ENCODE measurements at places on chromosomes 13 and 19.

- DNase-seq, result no peak
These were observed 8.9 kb downstream of the ZNF546 start for GRCh38 chr19:40005691-40006272.

DNA sequence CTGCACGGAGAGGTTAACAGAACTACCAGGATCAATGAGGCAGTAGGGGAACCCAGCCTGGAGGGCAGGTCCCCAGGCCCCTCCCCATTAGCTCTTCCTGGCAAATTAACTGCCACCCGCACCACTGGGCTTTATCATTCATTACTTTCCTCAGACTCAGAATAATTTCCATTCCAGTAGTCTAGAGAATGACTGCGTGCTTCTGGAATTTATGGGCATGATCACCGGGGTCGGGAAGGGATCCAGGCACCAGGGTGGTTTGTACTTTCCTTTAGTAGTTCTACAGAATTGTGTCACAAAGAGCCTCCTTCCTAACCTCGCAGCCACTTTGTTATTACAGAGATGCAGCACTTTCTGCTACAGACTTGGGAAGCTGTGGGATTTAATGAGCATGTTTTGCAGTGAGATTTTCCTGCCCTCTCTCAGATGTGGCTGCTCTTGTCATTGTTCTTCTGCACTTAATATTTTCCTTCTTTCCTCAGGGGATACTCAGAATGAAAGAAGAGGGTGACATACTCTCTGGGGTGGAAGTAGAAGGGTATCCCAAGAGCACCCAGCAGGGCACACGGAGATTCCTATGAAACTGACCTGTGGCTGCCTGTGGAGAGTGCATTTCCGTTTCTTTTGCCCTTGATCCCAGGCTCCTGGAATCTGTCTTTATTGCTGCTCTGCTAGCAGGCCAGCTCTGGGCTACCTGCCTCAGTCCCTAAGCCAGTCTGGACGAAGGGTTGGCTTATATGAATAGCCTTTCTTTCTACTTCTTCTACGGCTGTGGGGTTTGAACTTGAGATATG, 285.0 kb upstream of the SLC10A2 start:
- DNase-seq, result peak; percentile 86

- DNase-seq, result no peak
These were observed 808 bp downstream of the SLITRK5 start for GRCh38 chr13:87671753-87672605.

DNA sequence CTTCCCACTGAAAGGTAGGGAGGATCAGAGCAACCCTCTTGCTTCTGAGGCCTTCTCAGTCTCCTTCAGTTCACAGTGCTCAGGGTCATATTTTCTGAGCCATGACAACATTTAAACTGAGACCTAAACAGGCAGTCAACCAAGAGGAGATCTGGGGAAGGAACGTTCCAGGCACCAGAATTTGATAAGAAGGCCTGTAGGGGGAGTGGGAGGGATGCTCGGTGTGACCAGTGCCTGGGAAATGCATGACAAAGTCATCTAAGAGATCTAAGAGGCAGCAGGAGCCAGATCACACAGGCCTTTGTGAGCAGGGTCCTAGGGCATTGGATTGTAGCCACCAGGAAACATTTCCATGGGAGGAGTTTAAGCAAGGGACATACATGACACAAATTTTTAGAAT, 71.6 kb downstream of the SHISA2 start:
- peak; percentile 31 for DNase-seq

GRCh38 chr13:41668130-41668757, 210.9 kb downstream of the RGCC start:
- peak; percentile 90 for DNase-seq

- no peak for DNase-seq
These were observed 23.7 kb upstream of the GPR18 start for GRCh38 chr13:99281811-99282263.

GRCh38 chr13:98285317-98285716, 108.2 kb upstream of the RNF113B start:
- DNase-seq, result peak; percentile 53

- peak; percentile 55 for DNase-seq
These were observed 392.5 kb downstream of the DIAPH3 start for GRCh38 chr13:59771272-59771671.

DNA sequence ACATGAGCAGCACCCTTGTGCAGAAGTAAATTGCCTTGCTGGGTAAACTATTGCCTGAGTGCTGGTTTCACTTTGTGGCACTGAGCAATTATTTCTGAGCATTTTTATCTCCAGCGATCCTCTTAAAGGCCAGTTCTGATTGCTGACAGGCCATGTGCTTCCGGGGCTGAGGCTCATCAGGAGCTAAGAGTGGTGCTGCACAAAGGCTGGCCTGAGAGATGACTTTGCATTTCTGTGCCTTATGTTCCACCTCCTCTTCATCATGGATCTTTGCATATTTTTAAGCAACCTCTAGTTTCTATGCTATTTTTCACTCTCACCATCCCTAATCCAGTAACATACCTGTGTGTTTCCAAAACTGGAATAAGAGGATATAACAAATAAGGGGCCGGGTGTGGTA, 17.6 kb upstream of the COG6 start:
- no peak for DNase-seq

GRCh38 chr19:662207-662961, 630 bp downstream of the RNF126 start:
- peak; percentile 53 for DNase-seq

DNA sequence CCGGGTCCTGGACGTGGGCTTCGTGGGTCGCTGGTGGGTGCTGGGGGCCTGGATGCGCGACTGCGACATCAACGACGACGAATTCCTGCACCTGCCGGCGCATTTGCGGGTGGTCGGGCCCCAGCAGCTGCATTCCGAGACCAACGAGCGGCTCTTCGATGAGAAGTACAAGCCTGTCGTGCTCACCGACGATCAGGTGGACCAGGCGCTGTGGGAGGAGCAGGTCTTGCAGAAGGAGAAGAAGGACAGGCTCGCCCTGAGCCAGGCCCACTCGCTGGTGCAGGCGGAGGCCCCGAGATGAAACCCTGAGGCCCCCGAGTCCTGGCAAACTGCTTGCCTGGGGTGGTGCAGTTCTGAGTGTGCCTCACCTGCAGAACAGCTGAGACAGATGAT, 787 bp downstream of the TIMM29 start:
- no peak for DNase-seq

DNA sequence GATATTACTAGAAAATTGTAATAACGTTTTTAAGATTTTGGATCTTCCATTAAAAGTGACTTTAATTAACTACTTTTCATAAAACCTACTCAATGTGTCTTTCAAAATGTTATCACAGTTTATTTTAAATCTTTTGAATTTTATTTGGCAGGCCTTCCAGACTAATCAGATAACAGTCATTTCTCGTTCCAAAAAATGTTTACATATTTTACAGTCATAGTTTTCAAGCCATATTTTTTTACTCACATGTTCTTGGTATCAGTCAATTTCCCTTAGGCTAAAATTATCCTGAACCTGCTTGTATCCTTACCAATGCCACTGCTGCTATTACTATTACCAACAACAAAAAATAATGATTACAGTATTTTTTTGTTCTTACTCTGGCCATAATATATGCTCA, 1783.5 kb downstream of the SLITRK5 start:
- DNase-seq, result no peak

GRCh38 chr19:30498707-30499106, 126.5 kb downstream of the ZNF536 start:
- DNase-seq, result no peak
